NCI-H510A (cell line): ENCODE measurements at places on chromosomes 16 and 17.
A peak's percentile ranks its signal among the peaks of the same experiment; 100 is the strongest.

GRCh38 chr16:51556694-51557340, 405.7 kb upstream of the SALL1 start:
- no peak for DNase-seq

DNA sequence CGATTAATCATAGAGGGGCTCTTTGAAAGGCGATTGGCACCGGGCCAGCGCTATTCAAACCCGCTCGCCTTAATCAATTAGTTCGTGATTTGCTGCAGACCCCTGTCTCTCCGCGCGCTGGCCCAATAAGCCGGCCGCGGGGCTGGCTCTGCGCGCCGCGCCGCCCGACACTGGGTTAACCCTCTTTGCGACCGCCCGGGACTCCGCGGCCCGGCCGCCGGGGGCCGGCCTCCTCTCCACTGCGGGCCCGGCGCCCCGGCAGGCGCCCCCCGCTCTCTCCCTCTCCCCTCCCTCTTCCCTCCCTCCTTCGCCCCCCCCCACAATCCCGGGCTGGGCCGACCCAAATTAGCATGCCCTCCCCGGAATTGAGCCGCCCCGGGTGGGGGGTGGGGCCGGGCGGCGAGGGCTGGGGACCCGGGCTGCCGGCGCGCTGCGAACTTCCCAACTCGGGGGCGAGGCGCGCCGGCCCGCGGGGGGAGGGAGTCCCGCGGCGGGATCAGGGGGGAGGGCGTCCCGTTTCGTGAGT, 428 bp upstream of the SALL1 start:
- peak; percentile 77 for DNase-seq

- DNase-seq, result no peak
These were observed 13.2 kb downstream of the LSM12 start for GRCh38 chr17:44053125-44053872.

DNA sequence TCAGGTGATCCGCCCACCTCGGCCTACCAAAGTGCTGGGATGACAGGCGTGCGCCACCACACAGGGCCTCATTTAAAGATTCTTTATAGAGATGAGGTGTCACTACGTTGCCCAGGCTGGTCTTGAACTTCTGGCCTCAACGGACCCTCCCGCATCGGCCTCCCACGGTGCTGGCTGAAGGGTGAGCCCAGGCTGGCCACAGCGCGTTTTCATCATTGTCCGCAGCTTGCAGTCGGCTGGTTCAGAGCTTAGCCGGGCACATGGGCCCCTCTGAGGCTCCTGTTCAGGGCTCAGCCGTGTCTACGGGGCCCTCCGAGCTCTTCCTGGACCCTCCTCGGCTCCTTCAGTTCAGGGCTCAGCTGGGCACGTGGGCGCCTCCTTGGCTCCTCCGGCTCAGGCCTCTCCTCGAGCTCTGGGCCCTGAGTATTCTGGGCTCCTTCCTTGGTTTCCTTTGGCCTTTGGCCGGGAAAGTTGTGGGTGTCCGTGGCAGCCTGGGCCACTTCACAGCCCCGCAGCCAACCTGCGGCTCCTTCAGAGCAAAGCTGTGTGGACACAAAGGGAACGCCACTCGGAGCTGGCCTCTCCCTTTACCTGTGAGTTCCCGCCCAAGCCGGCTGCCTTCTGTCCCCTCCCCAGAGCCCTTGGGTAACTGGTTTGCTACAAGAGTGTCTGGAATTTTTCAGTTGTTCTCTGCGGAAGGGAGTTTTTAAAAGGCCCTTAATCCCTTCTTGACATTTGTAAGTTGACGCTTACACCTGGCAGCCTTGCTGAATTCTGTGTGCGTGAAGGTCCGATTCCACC, 1.2 kb upstream of the MSLN start:
- no peak for DNase-seq

- no peak for DNase-seq
These were observed 22.9 kb upstream of the SLC12A3 start for GRCh38 chr16:56842133-56842532.

DNA sequence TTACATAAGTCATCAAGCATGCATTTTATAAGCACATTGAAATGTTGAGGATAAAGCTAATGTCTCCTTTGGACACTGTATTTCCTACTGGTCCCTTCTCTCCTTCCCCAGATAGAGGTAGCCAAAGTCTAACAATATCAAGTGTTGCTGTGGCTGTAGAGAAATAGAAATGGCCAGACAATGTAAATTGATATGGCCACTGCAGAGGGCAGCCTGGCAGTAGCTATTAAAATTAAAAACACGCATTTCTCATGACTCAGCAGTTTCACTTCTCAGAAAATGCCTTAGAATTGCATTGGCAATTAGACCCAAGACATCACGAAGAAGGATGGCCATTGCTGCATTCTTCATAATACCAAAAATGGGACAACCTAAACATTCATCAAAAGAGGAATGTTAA, 46.8 kb upstream of the MRTFB start:
- DNase-seq, result no peak

- DNase-seq, result no peak
These were observed at the start of gene LPO for GRCh38 chr17:58238147-58238634. Gene LPO, plus strand, starts transcription at chr17:58238584. Its CDS starts 4,396 bp downstream, at chr17:58242980.

GRCh38 chr16:22075043-22075757, 17.1 kb upstream of the VWA3A start:
- DNase-seq, result no peak

- DNase-seq, result no peak
These were observed 465.4 kb downstream of the CDH11 start for GRCh38 chr16:64656471-64656870.

DNA sequence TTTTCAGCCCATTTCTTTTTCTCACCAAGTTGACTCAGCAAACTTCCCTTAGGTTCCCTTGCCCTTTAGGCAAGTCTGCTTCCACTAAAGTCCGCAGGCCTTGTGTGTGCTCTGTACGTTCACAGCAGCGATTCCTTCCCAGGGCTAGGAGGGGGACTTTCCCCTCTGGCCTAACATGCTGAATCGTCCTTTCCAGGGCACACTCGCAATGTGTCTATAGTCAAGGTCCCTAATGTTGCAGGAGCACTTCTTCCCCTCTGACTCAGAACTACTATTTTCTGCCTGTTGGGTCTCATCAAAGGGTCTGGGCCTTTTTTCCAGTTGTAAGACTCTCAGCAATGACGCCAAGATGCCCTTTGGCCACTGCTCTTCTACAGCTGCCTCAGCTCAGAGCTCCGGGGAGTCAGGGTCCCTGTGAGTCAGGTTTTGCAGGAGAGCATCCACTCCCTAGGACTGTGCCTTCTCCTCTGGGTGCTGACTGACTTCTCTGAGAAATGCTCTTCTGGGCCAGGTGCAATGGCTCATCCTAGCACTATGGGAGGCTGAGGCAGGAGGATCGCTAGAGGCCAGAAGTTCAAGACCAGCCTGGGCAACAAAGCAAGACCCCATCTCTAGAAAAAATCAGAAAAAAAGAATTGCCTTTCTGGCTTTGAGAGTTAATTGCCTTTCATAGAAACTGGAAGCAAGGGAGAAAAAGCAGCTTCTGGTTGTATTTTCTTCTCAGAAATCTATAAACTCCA, 64.4 kb upstream of the TBX2 start:
- DNase-seq, result no peak

DNA sequence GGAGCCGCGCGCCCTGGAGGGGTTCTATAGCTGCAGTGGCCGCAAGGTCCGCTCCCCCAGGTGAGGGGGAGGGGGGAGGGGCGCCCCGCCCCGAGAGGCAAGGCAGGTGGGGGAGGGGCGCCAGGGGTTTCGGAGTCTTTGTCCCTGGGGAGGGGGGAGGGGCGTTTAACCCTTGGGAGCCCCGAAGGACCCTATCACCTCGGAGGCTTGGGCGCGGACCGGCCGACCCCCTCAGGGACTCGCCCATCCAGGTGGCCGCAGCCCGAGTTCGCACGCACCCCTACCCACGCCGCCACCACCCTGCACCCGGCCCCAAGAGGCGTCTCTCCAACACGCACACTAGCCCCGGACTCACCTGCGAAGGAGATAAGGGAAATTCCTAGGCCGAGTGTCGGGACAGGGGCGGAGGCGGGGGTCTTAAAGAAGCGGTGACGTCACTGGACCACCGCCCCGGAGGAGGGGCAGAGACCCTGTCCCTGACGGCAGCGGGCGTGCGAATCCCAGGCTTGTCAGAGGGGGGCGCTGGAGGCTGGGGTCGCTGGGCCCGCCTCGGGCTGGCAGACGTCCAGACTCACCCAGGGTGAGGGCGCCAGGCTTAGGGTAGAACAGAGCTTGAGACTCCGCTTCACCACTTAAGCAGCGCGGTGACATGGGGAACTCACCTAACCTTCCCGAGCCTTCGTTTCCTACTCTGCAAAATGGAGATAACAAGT, at the start of gene CLDN6:
CLDN6 (minus strand) TSS at position 390 of the 713 bp plus-strand sequence. CDS start 2,162 bp downstream, outside the sequence.
- no peak for DNase-seq

GRCh38 chr16:67082100-67082499, 27.6 kb upstream of the PHAF1 start:
- no peak for DNase-seq

GRCh38 chr16:69187446-69188235, 677 bp downstream of the SNTB2 start:
- DNase-seq, result no peak

GRCh38 chr17:75472119-75472518, 15.7 kb downstream of the TMEM94 start:
- DNase-seq, result peak; percentile 79

DNA sequence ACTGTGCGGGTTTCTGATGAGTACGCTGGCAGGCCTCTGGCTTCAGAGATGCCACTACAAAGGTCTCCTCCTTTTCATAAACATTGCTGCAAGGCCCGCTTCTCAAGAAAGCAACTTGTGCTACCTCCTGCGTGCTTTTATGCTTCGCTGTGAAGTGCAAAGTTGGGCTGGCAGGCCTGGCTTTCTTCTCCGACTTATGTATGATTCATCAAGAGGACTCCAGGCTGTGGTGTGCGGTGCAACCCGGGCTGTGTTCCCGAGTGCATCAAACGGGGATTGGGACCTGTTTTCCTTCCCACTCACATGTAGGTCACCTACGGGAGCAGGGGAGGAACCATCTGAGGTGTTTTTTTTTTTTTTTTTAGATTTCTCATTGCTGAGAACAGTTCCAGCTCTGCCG, 534.1 kb downstream of the WWOX start:
- no peak for DNase-seq

DNA sequence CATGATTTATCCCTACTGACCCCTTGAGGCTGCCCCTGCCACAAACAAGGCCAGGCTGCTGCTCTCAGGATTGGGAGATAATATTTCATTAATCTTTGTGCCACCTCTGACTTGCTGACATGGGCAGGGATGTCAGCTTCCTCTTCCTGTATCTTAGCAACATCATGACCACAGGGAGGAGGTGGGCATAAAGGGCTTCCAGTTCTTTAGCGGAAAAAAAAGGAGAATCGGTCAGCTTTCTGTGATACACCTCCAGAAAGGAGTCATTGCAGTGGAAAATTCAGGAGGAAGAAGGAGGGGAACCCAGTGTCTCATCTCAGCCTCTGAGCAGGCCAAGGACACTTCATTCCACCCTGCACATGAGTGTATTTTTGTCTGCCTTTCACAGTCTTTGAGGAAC, 206.8 kb upstream of the SDK2 start:
- no peak for DNase-seq

- no peak for DNase-seq
These were observed 102.8 kb downstream of the GSG1L start for GRCh38 chr16:27960619-27961295.

- DNase-seq, result no peak
These were observed 44.7 kb downstream of the IL21R start for GRCh38 chr16:27446721-27447120.

DNA sequence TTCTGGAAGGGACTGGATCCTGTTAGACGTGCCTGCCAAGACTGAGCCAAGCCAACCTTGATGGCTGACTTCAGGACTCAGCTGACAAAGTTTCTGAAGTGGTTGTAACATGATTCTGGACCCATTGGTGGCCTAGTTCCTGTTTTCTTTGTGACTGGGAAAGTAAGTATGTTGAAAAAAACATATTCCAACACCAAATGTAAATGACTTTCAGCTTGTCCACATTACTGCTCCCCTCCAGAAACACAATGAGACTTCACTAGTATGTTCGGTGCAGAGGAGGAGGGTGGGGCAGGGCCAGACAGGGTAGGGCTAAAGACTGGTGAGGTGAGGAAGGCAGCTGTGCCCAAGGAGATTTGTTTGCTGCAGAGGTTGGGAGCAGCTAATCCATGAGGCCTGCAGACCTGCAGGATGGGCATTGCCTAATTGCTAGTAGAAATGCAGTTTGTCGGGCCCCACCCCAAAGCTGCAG, 26.4 kb downstream of the NMT1 start:
- DNase-seq, result no peak

GRCh38 chr17:61405686-61406536, 6.3 kb downstream of the TBX2 start:
- no peak for DNase-seq

- DNase-seq, result peak; percentile 96
These were observed 13.4 kb upstream of the SULT1A1 start for GRCh38 chr16:28623172-28623711.

DNA sequence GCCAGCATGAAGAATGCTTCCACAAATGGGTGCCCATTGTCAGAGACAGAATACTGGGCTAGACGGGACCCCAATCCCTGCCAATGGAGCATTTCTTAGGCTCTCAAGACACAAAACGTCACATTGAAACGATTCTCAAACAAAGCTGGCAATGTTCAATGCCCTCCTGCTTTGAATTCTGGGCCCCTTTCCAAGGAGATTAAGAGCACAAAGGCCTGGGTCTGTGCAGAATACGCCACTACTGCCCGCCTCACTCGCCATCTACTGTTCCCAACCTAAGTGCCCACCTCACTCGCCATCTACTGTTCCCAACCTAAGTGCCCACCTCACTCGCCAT, 9.7 kb downstream of the CFAP20 start:
- no peak for DNase-seq

DNA sequence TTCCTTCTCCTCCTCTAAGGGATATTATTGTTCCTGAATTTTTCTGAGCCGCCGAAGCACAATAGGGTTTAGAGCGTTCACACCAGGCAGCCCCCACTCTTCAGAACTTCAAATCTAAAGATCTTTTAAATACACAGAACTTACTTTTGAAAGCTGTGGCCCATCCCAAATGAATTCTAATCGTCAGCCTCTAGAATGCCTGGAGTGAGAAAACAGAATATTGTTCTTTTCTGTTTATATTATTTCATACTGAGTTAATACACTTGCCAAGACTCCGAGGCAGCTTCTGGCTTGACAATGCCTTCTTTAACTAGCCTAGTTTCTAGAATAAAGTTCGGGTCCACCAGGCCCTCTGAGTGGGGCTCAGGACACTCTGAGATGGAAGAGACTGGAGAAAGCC, 405.6 kb downstream of the WWOX start:
- DNase-seq, result no peak

GRCh38 chr16:85041219-85042166, 13.9 kb downstream of the KIAA0513 start:
- DNase-seq, result no peak

- DNase-seq, result no peak
These were observed 54.9 kb downstream of the SDR42E1 start for GRCh38 chr16:81956213-81956948.

DNA sequence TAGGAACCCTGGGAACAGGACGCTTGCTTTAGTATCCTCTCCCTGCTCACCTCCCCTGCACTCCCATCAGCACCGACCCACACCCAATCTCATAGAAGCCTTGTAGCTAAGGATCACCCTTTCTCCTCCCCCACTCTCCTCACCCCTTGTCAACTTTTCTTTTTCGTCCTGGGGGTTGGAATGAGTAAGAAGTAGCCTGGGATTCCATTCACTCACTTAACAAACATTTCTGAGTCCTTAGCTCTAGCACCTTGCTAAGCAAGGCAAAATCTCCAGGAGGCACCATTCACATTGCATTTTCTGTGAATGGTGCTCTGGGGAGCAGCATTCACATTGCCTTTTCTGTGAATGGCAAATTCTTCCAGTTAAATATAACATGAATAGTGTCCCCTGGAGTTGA, 1.1 kb upstream of the PGAP3 start:
- DNase-seq, result no peak
